ENCODE measurements at places on chromosomes 3 and 15.

DNA sequence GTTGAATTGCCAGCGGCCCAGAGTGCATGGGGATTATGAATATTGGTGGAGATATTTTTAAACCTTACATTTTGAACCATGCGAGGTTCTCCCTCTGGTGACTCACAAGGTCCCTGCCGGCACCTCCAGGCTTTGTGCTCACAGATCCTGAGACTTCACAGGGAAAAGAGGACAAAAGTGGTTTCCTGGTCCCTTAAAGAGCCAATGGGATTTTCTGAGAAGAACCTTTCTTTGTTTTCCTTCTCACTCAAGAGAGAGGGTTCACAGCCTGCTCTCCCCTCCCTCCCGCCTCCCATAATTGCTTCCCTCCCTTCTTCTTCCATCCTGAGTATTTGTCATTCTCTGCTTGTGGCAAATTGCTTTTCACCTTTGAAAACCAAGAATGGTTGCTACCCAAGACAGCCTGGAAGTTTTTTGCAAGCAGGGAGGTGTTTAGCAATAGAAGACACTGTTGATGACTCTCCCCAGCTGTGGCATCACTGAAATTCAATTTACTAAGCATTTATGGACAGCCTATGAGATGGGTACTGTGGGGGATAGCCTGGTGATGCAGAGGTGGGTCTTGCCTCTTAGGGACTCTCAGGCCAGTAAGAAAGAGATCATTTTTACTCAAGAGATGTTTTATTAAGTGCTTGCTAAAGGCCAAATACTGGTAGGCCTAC is 76.6 kb downstream of the CPN2 start:
- DNase-seq = no peak

GRCh38 chr15:72800833-72801481 is 17.4 kb upstream of the ADPGK start:
- no peak for DNase-seq

GRCh38 chr3:187630404-187630803 is 39.8 kb downstream of the SST start:
- no peak for DNase-seq

DNA sequence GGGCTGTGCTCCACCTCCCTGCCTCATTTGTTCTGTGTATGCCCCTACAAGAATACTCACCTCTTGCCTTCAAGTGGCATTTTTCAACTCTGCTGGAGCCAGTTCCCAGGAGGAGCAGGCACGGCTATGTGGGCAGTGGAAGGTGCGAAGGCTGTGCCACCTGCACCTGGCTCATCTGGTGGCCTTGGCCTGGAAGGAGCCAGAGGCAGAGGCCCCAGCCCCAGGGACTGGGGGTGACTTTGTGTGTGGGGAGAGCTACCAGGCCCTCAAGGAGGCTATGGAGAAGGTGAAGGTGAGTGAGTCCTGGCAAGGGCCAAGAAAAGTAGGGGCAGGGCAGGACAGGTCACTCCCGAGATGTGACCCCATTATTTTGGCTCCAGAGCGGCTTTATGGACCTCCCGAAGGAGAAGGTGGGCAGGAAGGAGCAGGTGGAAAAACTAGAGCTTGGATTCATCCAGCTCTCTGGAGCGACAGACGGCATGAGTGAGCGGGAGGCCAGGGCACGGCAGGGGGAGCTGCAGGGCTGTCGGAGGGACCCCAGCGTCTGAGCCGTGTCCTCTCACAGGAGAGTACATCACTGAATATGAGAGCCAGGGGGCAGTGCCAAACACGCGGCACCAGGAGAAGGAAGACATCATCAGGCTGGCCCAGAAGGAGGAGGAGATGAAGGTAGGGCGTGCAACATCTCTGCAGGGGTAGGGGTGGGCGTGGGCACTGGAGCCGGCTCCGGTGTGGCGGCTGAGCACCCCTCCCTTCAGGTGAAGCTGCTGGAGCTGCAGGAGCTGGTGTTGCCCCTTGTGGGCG is 57.3 kb upstream of the UBE2Q2 start:
- no peak for DNase-seq

DNA sequence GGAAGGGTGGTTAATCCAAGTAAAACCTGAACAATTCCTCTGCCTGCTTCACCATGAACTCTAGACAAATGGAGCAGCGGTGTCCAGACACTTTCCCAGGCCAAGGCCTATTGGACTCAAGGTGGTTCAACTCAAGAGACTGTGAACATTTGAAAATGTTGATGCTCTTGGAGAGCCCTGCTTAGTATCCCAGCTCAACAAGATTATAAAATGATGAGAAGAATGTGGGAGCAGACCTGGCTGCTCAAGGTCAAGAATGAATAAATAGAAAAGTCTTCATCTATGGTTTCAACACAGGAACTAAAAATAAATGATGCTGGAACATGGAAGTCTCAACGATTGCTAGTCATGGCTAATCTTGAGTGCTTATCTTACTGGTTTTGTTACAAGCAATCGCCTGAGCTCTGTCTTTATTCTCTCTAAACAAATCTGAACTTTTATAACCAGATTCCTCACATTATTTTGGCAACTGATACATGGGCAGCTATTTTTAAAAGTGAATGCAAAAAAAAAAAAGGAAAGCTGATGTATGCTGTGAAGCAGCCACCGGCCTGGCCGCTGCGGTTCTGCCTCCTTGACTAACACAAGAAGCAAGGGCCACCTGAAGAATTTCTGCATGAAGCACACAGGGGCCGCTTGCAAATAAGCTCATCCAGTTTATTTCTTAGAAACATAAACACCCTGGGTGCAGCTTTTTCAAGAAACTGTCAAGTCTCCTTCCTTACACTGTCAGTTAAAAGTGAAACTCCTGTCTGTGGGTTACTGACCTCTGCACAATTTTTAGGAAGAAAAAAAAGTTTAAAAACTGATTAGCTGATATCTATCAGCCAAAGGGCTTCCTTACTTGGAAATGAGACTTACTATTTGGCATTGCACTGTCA is 120.1 kb upstream of the ARHGEF3 start:
- no peak for DNase-seq
